Choroid plexus epithelial cell (primary cell): ENCODE measurements at places on chromosomes 1 and 21.
A peak's percentile ranks its signal among the peaks of the same experiment; 100 is the strongest.

GRCh38 chr1:241677201-241677600, 25.1 kb downstream of the WDR64 start:
- DNase-seq, result peak; percentile 11

DNA sequence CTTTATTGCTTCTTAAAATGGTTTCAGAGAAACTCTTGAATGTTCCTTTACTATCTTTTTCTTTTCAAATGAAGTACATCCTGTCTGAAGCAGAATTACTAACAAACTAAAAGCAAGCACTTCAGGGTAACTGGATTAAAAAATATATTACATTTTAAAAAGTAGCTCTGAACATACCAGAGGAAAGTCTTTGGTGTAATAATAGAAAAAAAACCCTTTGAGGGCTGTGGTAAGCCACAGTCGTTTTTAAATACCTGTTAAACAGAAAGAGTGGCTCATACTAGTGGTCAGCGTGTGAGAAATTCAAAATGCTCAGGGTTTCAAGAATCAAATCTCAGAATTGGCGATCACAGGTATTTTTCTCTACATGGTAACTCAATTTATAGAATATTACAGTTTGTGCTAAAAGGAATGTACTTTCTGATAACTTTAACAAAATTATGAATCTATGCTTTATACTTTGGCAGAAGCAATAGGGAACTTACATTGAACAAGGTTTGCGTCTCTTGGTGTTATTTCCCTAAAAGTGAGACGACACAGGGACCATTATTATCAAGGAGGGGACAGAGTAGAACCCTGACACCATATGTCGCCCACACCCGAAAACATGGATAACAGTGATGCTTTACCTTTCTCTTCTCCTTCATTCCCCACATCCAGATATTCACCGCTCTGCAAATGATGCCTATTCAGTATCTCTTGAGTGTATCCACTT, 97.0 kb upstream of the DPH5 start:
- no peak for DNase-seq

GRCh38 chr1:39936724-39937491, 18.0 kb upstream of the MFSD2A start:
- no peak for DNase-seq

DNA sequence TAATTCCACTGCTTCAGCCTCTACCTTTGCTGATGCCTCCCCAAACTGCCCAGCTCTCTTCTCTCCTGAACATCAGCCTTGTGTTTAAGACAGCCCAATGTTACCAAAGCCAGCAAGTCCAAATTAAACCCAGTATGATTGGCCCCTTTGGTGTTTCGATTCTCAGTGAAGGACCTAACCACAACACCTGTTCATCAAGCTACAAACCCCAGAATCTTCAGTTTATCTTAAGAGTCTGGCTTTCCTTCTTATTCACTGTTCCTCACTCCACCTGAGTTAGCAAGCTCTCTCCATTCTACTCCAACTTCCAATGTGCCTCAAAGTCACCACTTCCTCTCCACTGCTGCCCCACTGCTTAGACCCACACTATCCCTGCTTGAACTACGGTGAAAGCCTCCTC, 25.5 kb upstream of the ITPKB start:
- no peak for DNase-seq

- DNase-seq, result peak; percentile 68
Observed at GRCh38 chr21:32364387-32364786, 28.4 kb downstream of the URB1 start.

DNA sequence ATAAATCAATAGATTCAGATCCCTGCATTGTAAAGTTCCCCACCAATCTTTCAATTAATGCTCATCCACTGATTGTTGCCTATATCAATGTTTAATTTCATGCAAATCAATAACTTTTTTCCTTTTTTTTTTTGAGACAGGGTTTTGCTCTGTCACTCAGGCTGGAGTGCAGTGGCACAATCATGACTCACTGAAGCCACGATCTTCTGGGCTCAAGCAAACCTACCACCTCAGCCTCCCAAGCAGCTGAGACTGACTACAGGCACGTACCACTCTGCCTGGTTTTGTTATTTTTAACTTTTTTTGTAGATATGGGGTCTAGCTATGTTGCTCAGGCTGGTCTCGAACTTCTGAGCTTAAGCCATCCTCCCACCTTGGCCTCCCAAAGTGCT, 25.7 kb downstream of the DIO1 start:
- peak; percentile 18 for DNase-seq

- DNase-seq, result peak; percentile 15
Observed at GRCh38 chr1:223211323-223211985, 68.4 kb upstream of the TLR5 start.

DNA sequence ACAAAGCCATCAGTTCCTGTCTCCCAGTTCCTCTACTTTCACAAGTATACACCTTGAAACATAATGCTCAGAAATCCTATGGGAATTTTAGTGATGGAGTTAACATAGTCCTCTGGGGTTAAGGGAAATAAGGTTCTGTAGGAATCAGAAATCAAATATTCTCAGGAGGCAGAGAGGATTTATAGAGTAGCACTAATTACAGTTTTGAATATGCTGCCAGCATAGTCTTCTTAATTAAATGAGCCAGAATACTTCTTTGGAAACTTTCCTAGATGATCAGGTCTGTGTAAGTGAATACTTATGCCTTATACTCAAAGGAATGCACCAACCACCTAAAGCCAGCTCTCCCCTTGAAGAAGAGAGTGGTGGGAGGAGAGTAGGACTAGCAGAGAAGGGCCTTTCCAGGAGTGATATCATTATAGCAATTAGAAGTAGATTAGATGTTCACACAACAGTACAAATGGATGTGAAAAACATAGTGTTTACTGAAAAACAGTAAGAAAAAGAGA, 31.4 kb upstream of the DIRAS3 start:
- DNase-seq, result no peak

- peak; percentile 72 for DNase-seq
Observed at GRCh38 chr1:224503161-224504118, 68.8 kb upstream of the WDR26 start.

DNA sequence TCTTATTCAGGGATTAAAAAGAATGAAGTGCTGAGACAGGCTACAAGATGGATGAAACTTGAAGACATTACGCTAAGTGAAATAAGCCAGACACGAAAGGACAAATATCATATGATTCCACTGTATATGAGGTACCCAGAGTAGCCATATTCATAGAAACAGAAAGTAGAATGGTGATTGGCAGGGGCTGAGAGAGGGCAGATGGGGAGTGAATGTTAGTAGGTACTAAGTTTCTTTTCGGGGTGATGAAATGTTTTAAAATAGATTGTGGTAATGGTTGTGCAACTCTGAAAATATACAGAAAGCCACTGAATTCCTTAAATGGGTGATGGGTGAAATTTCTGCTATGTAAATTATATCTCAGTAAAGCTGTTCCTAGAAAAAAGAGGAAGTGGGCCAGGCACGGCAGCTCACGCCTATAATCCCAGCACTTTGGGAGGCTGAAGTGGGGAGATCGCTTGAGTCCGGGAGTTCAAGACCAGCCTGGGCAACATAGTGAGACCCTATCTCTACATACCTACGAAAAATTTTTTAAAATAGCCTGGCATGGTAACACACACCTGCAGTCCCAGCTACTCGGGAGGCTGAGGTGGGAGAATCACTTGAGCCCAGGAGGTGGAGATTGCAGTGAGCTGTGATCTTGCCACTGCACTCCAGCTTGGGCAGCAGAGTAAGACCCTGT, 15.9 kb downstream of the SLC27A3 start:
- DNase-seq, result peak; percentile 94

- DNase-seq, result no peak
Observed at GRCh38 chr21:7916329-7917303, 2604.8 kb upstream of the TPTE start.

DNA sequence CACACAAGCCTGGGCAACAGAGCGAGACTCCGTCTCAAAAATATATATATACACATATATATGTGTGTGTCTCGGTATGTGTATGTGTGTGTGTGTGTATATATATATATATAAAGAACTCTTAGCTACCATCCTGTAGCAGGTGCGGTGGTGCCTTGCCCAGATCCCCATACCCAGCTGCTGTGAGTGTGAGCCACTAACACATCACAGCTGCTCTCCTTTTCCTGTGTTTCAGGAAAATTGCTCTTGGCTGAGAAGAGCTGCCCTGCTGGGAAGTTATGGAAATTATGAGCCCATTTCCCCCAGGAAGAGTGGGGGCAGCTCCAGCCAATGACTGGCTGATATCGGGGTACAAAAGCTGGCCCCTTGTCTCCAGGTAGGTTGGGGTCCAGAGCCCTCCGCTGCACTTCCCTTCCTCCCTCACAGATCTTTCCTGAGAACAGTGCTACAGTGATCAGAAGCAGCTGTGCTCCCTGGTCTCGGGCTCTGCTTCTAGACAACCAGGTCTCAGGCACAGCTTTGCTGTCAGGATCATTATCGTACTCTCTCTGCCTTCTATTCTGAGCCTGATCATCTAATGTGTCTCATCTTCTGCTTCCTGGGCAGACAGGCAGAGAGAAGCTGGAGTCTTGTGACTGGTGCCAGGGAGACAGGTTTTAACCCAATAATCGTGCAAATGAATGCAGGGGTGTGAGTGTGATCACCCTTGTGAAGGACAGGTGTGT, 109.6 kb upstream of the ZNF678 start:
- no peak for DNase-seq

- no peak for DNase-seq
Observed at GRCh38 chr1:182329471-182329870, 62.1 kb downstream of the GLUL start.

DNA sequence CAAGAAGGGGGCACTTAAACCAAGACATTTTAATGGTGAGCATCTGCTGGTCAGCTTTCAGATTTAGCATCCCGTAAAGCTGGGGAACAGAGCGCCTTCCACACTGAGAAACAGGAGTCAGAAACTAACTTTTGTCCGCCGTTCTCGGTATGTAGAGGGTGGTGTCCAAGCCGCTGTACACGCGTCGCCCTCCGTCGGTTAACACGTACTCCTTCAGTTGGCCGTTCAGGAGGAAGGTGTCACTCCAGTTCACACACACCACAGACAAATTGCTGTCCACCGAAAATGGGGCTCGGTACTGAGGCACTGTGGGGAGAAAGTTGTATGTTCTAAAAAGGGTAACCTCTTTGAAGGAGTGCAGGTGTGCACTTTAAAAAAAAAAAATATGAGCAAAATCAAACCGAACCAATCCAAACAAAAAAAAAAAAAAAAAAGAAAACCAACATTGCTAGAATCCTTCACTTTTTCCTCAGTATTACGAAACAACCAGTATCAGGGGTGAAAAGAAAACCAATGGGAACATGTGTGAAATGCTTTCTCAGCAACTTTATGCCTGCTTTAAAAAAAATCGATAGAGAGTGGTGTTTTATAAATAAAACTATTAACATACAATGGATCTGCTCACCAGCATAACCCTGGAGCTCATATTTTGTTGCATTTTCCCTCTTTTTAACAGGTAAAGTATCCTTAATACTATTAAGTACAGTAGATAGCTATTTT, 73.5 kb downstream of the KCTD3 start:
- no peak for DNase-seq

GRCh38 chr21:32869459-32869858, 97.9 kb upstream of the PAXBP1 start:
- no peak for DNase-seq

GRCh38 chr21:44510508-44511218, 29.3 kb downstream of the KRTAP10-1 start:
- peak; percentile 39 for DNase-seq

DNA sequence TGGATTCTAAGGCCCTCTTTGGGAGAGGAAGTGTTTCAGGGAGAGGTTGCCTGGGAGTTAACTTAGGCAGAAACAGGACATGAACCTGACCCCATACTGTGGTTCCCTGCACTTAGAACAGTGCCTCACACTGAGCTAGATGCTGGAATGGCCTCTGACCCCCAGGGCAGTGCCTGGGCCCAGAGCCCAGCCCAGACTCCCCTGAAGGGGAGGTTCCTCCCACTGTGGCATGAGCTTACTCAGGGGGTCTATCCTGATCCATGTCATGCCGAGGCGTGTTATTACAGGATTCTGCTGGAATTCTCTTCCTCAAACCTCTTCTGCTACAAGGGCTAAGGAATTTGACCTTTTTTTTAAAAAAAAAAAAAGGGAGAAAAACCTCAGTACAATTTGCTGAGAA, 72.2 kb downstream of the MRPL37 start:
- DNase-seq, result no peak
